ENCODE measurements at places on chromosomes 7 and 10.

DNA sequence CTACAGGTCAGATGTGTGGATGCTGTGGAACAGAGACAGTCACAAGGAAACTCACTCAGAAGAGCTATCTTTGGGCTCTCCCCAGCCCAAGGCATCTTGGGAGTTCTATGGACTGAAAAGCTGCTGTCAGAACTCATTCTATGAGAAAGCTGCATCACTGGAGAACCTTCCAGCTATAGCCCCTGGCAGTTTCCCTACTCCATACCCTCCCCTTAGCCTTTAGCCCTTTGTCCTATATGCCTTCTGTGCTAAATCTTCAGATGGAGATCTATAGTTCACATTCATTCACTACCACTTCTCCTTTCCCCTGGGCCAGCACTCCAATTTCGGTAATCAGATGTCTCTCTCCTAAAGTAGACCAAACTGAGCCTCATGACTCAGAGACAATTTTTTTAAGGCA lies 6.9 kb downstream of the WNT8B start:
- DNase-seq, result no peak

GRCh38 chr7:101764221-101764620 lies 53.2 kb upstream of the CUX1 start:
- DNase-seq, result no peak

GRCh38 chr7:110973196-110973990 lies 117.5 kb upstream of the LRRN3 start:
- no peak for DNase-seq

DNA sequence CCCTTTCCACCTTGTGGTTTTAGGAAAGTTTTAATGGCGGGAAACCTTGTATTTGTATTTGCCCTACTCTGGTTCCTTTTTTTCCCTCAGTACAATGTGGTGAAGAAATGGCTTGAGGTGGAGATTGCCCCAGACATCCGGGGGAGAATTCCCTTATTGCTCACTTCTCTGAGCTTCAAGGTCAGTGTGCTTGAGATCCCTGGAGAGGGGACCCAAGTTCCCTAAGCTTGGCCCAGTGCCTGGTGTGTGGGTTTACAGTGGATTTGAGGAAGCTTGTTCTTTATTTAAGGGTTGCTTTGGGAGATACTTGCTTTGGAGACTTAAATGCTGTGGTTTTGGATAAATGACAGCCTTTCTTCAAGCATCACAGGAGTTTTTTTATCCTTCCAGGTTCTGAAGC lies 18.3 kb downstream of the CALHM2 start:
- DNase-seq, result no peak

DNA sequence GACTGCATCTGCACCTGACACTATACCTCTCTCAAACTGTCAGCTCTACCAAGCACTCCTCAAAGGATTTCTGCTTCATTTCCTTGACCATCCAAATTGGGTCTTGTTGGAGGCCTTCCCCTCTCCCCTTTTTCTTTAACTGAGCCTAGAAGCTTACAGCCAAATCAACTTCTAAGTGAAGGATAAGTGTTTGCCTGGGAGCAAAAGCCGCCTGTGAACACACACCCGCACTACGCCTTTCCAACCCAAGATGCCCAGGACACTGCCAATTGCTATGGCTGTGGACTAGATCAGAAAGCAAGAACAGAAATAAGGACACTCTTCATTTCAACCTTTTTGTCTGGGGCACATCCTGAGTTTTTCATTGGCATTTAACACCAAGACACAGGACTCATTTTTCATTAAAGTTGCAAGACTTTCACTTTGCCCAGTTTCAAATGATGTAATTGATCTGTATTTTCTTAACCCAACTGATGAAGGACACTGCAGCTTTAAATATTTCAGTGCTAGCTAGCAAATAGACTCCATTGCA lies 52.8 kb downstream of the CPEB3 start:
- DNase-seq, result no peak

DNA sequence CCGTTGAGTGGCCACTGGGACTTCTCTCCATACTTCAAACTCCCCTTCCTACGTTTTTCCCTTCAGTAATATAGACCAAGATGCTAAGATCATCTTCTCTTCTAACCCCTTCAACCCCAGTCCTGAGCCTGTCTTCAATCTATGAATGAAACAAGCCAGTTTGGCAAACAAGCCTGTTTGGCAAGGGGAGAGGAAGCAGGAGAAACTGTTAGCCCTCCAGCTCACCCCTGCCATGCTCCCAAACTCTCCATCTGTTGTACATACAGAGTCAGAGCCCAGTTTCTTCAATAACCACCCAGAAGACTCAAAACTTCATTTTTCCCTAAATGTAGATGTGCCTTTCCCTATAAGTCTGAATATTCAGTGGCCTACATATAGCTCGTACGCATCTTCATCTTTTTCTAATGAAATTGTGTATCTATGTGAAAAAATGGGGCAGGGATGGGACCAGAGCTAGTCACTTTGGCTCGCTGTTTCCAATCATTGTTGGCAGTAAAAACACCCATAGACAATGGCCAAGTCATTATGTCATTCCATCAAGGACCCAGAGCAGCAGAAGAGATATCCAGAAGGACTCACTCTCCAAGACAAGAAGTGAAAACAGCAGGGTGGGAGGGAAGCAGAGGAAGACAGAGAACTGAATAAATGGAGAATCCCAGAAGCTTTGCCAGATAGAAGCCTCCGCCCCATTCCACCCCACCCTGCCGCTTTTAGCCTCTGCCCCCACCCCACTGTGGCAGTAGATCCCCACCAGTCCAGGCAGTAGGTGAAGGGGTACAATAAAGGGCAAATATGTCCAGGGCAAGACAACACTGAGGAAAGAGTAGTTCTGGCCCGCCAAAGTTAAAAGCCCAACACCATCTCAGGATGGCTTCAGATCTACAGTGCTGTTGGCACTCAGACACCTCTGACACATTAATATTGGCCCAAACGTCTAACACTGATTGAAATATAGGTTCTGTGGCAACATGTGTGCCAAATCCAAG lies 87.3 kb downstream of the DOCK4 start:
- DNase-seq, result no peak

DNA sequence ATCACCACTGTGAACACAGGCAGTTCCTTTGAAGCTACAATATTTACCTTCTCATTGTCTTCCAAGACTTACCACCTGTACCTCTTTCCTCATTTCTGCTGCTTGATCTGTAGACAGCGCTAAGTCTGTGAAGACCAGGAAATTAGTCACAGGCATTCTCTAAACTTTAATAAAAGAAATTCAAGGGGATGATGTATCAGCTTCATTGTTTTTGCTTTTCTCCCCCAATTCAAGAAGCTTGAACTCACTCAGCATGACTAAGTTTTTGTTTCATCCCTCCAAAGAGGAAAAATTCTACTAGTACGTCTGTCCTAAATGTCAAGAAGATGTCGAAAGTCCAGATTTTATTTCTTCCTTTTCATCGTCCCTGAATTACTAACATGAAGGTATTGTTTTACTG lies 75.3 kb upstream of the PPP1R9A start:
- no peak for DNase-seq

DNA sequence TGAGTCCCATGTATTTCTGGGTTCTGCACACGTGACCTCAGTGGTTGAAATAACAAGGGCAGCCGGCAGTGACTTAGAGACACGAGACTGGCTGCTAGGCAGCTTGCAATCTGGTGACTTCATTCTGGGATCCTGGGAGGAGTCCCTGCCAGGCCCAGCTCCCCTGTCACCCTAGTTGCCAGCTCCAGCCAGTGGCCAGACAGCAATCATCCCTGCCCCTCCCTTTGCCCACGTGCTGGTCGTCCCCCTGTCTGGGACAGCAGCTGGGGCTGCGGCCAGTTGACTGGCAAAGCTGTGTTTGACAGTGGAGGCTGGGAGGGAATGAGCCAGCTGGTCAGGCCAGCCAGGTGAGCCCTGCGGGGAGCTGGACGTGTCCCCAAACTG lies 30.0 kb downstream of the ADGRA1 start:
- no peak for DNase-seq

GRCh38 chr7:74101061-74101681 lies 17.6 kb downstream of the LIMK1 start:
- DNase-seq, result peak; percentile 48

- DNase-seq, result no peak
Observed at GRCh38 chr7:1478480-1478879, 19.2 kb upstream of the MICALL2 start.

- no peak for DNase-seq
Observed at GRCh38 chr10:133068111-133069032, 19.4 kb upstream of the ADGRA1 start.

GRCh38 chr7:117019786-117020590 lies 66.7 kb downstream of the ST7 start:
- peak; percentile 92 for DNase-seq

GRCh38 chr7:99833289-99833877 lies 5.6 kb downstream of the CYP3A43 start:
- no peak for DNase-seq

- DNase-seq, result no peak
Observed at GRCh38 chr7:63968629-63969028, 30.0 kb upstream of the ZNF722 start.

DNA sequence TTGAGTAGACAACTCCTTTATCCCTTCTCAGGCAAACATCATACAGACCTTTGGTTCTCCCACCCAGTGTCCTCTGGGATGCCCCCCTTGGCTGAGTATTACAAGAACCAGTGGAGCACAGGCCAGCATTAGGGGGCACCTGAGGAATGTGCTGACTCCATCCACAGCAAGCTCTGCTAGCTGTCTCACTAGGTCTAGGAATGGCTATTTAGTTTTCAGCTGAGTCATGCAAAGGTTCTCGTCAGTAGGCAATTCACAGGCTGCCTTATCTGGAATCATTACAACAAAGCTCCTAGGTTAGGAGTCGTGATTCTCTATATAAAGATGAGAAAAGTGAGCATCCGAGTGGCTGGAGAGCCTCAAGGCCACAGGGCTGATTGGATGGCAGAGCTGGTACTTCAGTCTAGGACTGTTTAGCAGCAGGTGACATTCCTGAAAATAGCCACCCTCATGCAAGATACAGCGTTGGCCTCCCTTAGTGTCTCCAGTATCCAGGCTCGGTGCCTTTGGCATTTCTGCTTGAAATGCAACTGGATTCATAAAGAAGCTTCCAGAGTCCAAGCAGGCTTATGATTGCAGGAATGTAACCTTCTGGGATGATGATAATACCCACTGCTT lies 75.8 kb downstream of the CDCA7L start:
- no peak for DNase-seq

DNA sequence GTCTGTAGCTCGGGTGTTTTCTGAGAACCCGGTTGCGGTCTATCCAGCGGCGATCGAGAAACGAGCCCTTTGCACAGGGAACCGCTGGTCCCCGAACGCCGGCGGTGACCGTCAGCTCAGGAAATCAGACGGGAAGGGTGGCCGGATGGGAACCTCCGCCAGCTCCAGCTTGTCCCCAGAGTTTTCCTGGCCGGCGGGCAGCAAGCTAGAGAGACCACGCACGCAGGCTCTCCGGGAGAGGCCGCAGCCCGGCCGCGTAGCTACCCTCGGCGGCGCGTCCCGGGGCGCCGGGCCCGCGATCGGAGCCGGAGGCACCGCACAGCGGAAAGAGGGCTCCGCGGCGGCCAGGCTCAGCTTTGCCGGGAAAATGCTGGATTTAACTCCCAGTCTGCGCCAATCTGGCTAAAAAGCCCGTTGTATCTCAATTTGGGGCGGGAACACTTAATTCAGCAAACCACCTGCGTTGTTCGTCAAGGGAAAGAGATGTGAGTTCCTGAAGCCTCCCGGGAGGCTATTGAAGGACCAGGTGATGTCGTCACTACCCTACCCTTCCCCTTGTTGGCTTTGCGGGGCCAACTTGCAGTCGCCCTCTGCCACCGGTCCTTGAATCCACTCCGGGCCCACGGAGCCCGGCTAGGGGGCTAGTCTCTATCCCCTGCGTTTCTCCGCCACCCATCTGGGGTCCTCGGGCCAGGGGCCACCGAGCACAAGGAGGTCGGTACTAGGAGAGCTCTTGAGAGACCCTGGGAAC lies 859 bp upstream of the CH25H start:
- DNase-seq, result no peak

DNA sequence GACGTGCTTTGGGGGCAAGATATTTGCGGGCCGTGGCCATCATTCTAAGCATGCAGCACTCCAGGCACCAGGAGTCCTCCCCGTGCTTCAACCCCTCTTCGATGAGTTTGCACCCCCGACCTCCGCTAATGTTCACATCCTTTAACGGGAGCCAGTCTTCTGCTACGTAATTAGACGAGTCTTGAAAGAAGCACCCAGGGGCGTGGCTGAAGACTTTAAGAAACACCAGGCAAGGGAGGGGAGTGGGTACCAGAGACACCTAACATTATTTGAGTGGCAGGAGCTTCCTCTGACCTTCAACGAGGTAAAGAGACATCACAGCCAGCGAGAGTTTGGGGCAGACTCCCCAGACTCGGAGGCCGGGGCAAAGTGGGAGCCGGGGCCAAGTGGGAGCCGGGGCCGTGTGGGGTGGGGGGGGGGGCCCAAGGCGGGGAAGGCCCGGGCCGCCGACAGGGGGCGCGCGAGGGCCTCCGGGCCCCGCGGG lies 31.1 kb upstream of the TOMM7 start:
- no peak for DNase-seq
